ENCODE measurements at places on chromosomes 1 and 21.

DNA sequence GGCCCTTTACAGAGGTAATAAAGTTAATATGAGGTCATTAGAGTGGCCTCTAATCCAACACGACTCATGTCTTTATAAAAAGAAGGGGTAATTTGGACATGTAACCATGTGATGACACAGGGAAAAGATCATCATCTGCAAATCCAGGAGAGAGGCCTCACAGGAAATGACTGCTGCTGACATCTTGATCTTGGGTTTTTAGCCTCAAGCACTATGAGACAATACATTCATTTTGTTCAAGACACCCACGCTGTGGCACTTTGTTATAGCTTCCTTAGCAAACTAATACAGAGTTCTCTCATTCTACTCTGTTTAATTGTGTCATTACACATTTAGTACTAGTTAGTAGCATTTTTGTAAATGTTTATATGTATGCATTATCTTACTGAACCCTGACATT is 64.0 kb upstream of the RUNX1 start:
- no peak for DNase-seq

- DNase-seq, result no peak
These were observed 130.4 kb upstream of the ADGRL2 start for GRCh38 chr1:81670286-81670685.

DNA sequence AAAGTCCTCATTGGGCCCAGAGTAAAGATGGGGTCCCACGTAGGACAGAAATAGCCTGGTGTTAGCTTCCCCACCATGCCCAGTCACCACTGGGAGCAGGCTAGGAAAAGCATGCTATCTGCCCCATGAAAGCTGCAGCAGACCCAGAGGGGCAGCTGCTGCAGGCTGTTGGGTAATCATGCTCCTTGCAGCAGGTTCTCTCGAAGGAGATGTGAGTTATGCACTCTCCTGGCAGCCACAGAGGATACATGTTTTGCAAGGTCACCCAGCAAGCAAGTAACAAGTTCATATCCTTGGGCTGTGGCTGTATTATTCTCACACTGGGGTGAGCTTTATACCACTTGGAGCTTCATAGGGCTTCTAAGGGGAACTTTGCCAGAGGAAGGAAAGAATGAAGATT is 9.1 kb upstream of the HEYL start:
- no peak for DNase-seq

GRCh38 chr1:61287734-61288133 is 205.4 kb downstream of the NFIA start:
- no peak for DNase-seq
